ENCODE measurements at places on chromosomes 1 and 21.

DNA sequence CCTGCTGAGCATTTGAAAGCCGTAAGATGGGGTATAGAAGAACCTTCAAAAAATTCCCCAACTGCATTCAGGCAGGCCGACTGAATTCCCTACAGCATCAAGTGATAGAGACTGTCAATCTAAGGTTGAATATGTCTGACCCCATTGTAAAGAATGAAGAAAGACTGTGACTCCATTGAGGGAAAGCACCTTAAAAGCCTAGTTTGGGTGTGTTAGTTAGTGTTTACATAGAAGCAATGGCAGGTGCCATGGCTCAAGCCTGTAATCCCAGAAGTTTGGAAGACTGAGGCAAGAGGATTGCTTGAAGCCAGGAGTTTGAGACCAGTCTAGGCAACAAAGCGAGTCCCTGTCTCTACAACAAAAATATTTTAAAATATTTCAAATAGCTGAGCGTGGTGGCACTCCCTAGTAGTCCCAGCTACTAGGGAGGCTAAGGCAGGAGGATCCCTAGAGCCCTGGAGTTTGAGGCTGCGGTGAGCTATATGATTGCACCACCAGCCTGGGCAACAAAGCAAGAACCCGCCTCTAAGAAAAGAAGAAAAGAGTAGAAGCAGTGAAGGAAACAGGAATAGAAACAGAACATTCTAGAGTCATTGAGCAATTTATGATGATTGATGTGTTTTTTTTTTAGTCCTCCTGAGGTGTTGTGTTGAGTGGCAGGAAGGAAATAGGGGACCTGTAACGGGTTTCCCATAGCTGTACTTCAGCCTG is 15.4 kb downstream of the POLR3GL start:
- DNase-seq, result peak; percentile 62

DNA sequence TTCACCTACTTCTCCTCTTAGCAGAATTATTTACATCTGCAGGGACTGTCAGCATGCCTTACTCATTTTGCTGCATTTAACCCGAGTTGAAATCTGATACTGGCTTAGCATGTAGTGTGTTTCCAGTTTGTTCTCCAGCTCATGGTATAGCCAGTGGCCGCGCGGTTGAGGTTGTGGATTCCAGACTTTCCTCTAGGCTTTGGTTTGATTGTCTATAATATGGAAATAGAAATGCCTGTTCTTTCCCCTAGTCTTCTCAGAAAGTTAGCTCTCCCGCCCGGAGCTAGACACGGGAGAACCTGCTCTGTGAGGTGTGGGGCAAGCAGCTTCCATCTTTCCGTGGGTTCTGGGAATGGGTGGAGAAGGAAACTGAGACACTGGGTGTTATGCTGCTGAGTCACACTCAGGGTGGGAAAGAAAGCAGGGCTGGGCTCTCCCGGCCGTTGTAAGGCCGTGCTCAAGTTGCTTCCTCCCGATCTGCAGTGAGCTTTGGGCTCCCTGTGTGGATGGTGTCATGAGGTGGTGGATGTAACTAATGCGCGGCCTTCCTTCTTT is 206.8 kb upstream of the TMEM51 start:
- no peak for DNase-seq

GRCh38 chr1:237119091-237119490 is 77.1 kb downstream of the RYR2 start:
- DNase-seq, result no peak

GRCh38 chr1:47950471-47950870 is 46.7 kb downstream of the TRABD2B start:
- no peak for DNase-seq

DNA sequence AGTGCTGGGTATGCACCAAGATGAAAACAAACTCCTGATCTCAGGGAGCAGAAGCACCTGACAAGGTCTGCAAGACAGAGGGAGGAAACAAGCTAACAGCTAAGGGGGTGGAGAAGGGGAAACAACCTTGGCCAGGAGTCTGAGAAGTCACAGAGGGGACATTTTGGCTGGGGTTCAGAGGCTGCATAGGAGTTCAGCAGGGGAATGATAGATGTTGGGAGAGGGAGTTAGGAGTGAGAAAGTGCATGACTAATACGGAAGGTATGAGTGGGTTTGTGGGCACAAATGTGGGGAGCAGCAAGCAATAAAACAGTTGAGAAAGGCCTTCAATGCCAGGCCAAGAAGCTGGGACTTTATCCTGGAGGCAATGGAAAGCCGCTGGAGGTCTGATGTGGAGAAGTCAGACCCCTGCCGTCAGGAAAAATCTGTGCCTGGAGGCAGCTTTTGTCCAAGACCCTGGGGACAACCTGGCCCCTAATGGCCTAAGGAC is 16.4 kb downstream of the EPHA2 start:
- DNase-seq, result no peak

DNA sequence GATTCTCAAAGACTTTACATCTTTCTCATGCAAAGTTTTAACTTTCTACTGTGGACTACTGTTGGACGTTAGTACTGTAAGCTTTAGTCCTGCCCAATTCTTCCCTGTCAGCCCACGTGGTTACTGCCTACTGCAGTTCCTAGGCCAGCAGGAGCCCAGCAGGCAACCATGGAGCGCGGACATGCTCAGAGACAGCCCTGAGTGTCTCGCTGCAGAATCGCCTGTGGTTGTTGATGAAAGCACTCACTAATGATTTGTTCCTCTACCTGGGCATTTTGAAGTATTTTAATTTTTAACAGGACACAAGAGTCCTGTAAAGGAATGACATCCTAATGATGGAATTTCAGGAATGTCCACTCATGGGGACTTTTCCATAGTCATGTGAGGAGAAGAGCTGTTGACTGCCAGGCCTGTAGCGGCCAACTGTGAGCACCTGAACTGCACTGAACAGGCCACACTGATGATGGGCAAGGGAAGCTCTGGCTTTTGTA is 44.1 kb downstream of the PGBD5 start:
- DNase-seq, result no peak

DNA sequence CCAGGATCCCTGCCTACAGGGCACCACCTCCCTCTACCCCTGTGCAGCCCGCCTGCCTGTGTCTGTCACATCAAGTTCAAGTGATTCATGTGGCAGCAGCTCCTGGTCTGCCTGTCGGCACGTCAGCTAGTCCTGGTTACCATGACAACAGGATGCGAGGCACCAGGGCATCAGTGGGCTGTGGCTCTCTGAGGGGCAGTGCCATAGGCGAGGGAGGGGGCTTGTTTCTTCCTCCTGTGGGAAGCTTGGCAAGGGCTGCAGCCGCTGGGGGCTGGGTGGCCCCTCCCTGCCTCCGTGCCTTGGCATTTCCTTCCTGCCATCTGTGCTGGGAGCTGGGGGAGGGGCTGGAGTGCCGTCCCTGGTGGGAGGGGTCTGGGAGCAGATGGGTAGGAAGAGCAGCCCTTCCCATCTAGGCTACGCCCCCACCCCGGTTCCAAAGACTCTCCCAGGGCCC is 43.1 kb downstream of the FOXO6 start:
- no peak for DNase-seq

DNA sequence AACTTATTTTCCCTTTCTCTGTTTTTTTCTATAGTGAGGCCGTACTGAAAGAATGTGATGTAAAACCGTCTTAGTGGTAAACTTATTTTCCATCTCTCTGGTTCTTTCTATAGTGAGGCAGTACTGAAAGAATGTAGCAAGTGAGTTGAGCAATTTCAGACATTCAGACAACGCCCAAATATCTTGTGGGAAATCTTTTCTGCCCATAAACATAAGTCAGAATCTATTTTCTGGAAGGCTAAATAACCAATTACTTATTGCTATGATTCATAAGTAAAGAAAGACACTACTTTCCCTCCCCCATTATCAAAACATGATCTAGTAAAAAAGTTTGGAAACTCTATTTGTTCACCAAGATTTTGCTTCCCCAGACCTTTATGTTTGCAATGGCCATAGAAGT is 18.8 kb upstream of the SCCPDH start:
- no peak for DNase-seq

DNA sequence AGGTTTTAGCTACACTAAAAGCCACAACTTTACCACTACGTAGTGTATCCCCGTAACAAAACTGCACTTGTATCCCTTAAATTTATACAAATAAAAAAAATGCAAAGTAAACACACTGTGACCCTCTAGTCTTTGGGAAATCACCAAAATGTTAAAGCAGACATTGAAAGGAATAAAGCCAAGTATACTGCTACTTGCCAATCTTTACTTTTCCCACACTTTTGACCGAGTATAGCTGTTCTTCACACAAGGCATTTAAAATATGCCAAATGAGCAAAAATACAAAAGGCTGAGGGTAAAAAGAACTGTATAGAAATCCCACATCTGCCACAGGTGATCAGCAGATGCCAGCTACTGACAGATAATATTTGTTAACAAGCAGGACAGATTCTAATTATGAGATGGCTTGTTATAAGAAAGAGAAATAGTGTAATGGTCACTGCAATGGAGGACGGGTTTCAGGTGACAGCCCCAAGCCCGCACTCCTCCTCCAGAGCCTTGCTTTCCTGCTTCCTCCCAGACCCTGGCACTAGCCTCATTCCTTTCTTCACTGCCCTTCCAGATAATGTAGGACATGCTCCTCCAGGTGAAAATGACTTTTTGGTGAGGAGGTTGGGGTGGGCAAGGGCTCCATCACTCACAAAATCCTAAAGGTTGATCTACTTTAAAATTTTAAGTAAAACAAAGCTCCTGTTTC is 18.1 kb downstream of the KCNT2 start:
- no peak for DNase-seq

- no peak for DNase-seq
Measured at GRCh38 chr21:45942755-45943629, 38.6 kb upstream of the COL6A1 start.

GRCh38 chr1:115907092-115907491 is 66.2 kb upstream of the NHLH2 start:
- no peak for DNase-seq

DNA sequence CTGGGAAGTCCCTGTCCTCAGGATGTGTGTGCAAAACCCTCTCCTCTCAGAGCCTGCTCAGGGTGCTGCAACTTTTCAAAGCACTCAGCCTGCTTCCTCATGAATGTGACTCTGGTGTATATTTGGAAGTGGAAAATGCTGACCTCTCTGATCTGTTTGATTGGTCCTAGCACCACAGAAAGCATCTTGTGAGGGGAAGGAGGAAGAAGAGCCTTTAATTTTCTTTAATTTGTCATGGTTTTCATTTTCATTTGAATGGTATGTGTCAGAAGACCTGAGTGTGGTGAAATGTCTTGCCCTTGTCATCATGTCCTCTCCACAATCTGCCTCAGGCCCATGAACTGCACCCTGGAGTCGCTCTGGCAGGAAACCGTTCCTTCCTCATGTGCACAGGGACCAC is 383.5 kb downstream of the NTNG1 start:
- DNase-seq, result no peak

- no peak for DNase-seq
Measured at GRCh38 chr1:167862432-167863076, 51.4 kb downstream of the ADCY10 start.

GRCh38 chr1:94627771-94628498 is 86.4 kb upstream of the F3 start:
- no peak for DNase-seq

GRCh38 chr1:55572878-55573734 is 357.9 kb upstream of the USP24 start:
- DNase-seq, result no peak

- DNase-seq, result no peak
Measured at GRCh38 chr1:205915354-205915990, 27.8 kb downstream of the SLC26A9 start.

- no peak for DNase-seq
Measured at GRCh38 chr1:97636941-97637340, 283.9 kb downstream of the DPYD start.

DNA sequence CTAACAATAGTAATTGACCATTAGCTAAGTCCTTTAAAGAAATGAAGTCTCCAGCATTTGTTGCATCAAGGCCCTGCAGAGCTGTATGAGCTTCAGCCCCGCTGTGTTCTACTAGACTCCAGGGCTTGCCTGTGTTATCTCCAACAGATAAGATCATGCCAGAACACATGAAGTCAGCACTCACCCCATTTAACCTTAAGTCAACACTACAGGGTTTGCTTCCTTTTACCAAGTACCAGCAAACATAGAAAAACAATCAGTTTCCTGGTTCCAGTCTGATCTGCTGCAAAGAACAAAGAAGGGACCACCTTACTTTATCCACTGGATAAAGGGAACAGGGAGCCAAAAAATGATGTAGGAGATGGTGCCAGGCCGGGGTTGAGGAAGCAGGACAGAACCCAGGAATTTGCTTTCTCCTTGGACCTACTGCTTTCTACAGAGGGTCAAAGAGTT is 41.3 kb upstream of the ENAH start:
- no peak for DNase-seq

DNA sequence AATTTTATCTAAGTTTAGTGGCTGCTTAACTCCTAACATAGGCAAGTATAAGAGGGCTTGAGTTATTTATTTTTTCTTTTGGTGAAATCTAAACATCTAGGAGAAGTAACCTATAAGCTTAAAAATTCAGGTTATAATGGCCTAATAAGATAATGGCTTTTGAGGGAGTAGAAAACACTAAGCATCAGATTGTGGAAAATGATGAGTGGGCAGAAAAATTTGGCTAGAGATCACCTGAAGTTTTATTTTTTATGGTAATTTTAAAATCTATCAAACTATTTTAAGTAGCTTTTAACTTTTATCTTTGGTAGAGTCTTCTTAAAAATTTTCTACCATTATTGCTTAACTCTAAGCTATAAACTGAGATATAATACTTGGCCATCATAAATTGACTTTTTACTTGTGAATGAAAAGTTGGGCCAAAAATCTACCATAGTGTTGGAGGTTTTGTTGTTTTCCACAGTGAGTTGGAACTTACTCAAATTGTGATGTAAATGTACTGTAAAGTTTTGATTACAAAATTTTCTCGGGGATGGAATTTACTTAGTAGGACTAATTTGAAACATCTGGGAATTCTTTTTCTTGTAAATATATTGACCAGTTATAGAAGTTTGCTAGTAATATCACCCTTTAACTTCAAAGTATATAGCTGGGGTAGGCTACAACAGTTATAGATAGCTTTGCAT is 63.9 kb downstream of the USP25 start:
- DNase-seq, result no peak

DNA sequence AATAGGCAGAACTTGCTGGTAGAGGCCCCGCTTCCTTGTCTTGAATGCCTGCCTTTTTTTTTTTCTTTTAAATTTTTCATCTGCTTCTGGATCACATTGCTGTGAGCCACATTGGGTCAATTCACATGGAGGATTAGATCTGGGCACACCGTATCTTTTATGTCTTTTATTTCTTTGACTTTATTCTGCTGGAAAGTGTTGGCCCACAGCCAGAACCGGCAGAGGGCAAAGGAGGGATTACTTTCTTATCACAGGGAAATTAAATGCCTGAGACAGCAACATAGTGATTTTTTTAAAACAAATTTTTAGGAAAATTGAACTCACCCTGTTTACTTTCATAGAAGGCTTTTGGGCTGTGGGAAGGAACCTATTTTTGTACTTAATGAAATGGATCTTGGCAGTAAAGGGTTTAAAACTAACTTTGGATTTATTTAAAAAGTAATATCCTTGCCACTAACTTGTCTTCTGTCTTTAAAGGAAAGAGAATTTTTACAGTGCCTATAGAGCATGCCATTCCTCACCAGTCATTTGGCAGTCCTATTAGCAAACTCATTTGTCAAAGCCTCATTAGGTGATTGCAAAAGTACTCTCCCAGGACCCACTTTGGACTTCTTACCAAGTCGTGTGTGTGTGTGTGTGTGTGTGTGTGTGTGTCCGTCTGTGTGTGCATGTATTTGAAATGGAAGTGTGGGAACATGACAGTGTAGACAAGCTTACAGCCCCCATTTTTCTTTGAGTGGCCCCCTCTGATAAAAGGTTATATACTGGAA is 68.4 kb downstream of the ST6GALNAC3 start:
- DNase-seq, result no peak

- DNase-seq, result no peak
Measured at GRCh38 chr1:24178407-24178806, 8.7 kb downstream of the IFNLR1 start.

GRCh38 chr1:185787238-185787637 is 53.0 kb downstream of the HMCN1 start:
- DNase-seq, result no peak
